ENCODE measurements at places on chromosomes 7 and 10.

GRCh38 chr10:77522268-77522809 is 115.3 kb downstream of the KCNMA1 start:
- no peak for DNase-seq

- DNase-seq: no peak
These were observed 119.6 kb downstream of the PRKAG2 start for GRCh38 chr7:151757274-151757673.

GRCh38 chr10:42980553-42981357 is 96.1 kb upstream of the RET start:
- DNase-seq: no peak

DNA sequence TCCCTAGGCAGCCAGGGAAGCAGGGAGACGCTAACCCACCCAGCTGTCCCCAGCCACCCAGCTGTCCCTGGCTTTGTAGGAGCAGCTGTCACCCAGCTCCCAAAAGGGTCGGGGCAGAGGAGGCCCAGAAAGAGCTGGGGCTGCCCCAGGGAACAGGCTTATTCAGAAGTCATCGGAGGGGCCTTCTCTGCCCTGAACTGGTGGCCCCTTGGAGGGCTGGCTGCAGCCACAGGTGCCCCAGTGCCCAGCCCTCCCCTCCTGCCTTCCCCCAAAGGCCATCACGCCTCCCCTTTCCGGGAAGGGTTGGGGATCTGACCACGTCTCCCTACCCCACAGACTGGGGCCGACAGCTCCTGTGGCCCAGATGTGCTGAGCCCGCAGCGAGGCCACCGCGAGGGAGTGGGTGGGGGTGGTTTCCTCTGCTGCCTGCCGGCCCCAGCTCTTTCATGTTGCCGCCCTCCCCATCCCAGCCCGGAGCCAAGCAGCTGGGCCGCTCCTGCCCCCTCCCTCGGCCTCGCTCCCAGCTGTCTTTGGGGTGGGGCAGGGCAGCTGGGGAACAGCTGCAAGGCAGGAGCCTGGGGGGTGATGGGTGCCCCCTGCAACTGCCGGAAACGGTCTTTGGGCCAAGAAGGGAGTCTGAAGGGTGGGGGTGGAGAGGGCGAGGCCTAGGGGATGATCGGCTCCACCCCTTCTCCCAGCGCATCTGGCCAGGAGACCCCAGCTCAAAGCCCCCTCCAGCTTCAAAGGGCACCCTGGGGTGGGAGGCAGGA is 16.8 kb downstream of the TRIM8 start:
- no peak for DNase-seq

DNA sequence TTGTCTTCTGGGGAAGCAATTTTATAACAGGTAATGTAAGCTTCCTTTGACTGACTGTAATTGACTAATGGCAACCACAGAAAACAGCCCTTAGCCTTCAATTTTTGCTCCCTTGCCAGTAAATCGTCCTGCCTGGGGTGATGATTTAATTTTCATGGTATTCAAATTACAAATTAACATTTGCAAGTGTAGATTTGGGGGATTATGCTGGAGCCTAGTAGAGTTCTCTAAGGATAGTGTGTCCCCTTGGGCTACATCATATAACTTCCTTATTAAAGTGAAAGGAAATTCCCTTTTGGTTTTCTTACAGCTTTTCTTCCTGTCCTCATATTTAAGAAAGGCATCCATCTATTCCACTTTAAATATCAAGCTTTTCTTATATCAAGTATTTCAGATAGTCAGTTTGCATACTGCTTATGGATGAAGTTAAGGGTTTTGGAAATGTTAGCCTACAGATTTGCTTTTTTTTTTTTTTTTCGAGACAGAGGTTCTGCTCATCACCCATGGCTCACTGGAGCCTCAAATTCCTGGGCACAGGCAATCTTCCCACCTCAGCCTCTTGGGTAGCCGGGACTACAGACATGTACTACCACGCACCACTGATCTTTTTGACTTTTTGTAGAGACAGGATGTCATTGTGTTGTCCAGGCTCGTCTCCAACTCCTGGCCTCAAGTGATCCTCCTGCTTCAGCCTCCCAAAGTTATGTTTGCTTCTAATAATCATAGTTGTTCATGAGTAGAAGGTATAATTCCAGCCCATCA is 35.9 kb upstream of the HDAC9 start:
- no peak for DNase-seq
